Stimulated activated CD8-positive, alpha-beta memory T cell treated with anti-CD3 and anti-CD28 coated beads, Interleukin-4, amount 100 ng/mL, for 1 hour (primary cell): ENCODE measurements at places on chromosomes 1 and 21.
A peak's percentile ranks its signal among the peaks of the same experiment; 100 is the strongest.

GRCh38 chr1:178066296-178066907, 27.5 kb upstream of the RASAL2 start:
- DNase-seq = no peak

- DNase-seq = no peak
Observed at GRCh38 chr1:84299536-84300170, 1.9 kb upstream of the SAMD13 start.

- DNase-seq = no peak
Observed at GRCh38 chr21:17414766-17415165, 98.1 kb upstream of the CXADR start.

- no peak for DNase-seq
Observed at GRCh38 chr1:25924454-25924853, 18.2 kb upstream of the STMN1 start.

- DNase-seq = no peak
Observed at GRCh38 chr1:100415498-100415778, 63.1 kb downstream of the CDC14A start.

GRCh38 chr1:181918880-181919525, 142.5 kb downstream of the ZNF648 start:
- DNase-seq = no peak

- DNase-seq = no peak
Observed at GRCh38 chr1:33575324-33575879, 103.0 kb downstream of the ZSCAN20 start.

DNA sequence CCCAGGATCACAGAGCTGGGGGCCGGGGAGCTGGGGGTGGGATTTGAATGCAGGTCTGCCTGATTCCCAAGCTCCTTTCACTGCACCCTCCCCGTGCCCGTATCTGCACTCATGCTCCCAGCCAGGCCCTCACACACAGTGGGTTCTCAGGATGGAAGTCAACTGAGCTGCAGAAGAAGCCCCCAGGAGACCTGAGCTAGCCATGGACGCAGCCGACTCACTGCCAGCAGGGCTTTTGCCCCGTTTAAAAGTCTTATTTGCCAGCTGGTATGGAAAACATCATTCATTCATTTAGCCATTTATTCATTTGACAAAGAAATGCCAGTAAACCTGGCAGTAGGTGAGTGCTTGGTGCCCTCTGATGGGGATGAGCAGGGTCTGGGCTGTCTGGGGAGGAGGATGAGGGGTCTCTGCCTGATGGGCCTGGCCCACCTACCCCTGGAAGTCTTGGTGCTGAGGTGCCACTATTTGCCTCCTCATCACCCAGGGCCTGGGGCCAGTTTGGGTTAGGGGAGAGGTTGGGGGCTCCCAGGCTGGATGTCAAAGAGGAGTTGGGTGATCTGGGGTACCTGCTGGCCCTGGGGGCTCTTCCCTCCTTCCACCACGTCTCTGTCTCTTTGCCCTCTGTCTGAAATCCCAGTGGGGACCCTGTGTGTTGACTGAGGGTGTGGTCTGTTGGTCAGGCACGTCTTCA, 2.8 kb downstream of the TNFRSF1B start:
- no peak for DNase-seq

- no peak for DNase-seq
Observed at GRCh38 chr1:157992833-157993146, 655 bp upstream of the KIRREL1 start.

DNA sequence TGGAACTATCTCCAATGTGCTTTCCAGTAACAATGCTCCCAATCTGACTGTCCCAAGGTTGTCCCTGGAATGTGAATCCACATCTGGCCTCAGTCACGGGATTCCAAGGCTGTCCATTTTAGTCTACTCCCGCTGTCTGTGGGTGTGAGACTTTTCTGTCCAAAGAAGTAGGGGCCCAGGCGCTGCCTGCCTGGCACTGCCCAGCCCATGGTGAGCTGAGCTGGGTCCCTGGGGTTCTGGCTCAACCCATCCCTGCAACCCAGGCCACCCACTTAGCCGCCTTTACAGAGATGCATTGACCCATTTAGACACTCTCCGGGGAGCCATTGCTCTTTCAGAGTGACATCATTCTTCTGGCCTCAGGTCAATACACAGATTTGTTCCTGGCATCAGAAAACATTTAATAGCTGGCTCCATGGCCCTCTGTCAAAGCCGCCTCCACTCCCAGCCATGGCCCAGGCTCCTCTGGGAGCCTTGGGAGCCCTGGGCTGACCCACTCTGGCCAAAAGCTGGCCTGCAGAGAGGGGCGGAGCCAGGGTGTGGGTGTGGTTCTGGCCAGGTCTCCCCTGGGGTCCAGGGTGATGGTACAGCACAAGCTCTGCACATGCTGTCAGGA, 47.2 kb upstream of the PAX7 start:
- no peak for DNase-seq

- DNase-seq = peak; percentile 22
Observed at GRCh38 chr1:175338387-175339135, 146.0 kb upstream of the KIAA0040 start.

DNA sequence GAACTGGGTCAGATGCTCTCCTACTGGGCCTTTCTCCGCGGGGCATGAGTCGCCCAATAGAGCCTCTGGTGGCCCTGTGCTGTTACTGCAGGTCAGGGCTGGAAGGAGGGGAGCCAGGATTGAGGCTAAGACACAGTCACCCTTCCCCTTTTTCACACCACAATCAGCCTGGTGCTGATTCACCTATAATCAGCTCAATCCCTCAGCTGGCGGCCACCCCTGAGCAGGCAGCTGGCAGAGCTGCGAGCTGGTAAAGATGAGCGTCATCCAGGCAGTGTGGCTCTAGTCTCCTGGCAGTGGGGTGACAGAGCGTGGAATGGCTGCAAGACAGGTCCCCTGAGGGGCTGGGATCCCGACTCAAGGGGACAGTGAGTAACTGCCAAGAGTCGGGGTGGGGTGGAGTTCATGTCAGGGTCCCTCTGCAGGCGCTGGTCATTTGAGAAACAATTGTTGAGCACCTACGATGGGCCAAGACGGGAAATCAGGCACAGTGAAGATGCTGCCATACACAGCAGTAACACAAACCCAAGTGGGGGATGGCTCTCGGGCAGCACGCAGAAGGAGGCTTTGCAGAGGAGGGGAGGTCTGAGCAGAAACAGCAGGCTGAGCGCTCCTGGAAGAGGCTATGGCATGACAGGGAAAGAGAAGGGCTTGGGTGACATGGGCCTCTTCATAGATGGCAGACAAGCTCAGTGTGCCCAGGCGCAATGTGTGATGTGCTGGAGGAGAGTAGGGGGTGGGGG, 21.8 kb downstream of the ATF3 start:
- DNase-seq = peak; percentile 38

DNA sequence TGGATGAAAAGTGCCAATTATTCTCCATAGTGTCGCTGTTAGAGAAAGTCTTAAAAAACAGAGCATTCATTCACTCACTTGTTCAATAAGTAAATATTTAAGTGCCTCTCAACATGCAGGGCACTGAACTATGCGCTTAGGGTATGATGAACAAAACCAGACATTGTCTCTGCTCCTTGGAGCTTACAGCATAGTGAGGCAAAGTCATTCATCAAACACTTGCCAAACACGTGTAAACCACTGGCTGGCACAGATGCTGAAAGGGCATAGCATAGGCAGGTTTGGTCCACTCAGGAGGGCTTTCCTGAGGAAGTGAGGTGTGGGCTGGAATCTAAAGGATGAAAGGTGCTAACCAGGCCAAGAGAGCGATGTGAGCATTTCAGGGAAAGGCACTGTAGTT, 27.6 kb upstream of the RD3 start:
- DNase-seq = no peak

DNA sequence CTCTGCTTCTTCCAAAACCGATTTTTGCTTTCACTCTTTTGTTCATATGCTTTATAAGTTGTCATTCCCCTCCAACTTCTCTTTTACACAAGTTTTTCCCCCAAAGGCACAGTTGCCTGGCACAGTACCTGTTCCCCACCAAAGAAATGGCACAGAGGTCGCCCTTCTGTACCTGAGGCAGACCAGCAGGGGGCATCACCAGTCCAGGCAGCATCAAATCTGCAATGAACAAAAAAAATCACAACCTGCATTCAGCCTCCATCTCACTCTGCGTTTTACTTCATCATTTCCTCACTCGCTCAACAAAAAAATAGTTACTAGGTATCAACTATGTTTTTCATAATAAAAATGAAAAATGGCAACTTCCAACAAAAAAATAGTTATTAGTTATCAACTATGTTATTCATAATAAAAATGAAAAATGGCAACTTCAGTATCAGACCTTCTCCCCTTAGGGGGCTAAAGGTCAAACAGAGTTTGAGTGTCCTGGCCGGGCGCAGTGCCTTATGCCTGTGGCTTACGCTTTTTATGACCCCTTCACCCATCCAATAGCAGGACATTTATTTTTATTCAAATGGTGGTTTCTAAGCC, 4.1 kb downstream of the EIF2D start:
- DNase-seq = peak; percentile 28

DNA sequence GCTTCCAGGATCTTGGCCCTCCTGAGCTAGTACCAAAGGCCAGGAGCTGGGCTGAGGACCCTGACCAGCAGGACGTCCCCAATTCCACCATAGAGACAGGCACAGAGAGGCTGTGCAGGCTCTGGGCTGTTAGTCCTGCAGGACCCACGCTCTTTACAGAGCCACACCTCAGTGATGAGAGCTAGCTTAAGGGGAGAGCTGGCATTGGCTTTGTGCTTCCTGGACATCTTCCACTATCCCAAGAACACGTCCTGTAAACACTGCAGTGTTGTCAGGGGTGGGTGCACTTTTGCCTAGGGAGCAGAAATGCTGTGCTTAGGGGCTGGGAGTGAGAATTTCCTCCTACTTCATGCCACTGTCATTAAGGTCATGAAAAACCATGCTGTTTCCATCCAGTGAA, 91.7 kb upstream of the EDN2 start:
- no peak for DNase-seq

- DNase-seq = no peak
Observed at GRCh38 chr1:232292239-232292638, 337.7 kb downstream of the SIPA1L2 start.
